Foreskin keratinocyte (primary cell): ENCODE measurements at places on chromosomes 12 and 14.
A peak's percentile ranks its signal among the peaks of the same experiment; 100 is the strongest.

DNA sequence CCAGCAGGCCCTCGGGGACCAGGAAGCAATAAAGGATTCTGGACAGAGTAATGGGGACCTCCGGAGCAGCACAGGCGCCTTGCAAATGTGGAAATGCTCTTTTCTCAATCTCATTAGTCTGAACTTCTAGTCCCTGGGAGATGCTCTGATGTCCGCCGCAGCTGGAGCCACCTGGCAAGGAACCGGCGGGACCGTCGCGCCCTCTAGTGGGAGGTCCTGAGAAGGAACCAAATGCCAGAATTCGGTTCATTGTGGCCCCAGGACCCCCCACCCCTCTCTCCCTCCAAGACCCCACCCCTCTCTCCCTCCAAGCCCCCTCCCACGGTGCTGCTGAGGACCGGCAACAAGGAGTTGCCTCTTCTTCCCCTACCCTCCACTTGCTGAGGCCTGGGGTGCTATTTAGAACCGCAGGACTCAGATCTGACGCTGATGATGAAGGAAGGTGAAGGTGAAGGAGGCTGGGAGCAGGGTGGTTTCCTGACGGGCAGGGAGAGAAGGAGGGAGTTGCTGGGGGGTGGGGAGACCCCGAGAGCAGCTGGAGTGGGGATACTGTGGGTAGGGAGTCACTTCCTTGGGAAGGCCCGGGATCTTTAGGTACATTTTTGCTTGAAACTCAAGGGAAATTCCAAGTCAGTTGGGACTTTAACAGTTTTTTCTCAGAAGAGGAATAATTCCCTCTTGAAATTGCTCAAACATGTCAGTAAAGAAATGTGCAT, 42.5 kb downstream of the SMIM41 start:
- peak; percentile 22 for DNase-seq

DNA sequence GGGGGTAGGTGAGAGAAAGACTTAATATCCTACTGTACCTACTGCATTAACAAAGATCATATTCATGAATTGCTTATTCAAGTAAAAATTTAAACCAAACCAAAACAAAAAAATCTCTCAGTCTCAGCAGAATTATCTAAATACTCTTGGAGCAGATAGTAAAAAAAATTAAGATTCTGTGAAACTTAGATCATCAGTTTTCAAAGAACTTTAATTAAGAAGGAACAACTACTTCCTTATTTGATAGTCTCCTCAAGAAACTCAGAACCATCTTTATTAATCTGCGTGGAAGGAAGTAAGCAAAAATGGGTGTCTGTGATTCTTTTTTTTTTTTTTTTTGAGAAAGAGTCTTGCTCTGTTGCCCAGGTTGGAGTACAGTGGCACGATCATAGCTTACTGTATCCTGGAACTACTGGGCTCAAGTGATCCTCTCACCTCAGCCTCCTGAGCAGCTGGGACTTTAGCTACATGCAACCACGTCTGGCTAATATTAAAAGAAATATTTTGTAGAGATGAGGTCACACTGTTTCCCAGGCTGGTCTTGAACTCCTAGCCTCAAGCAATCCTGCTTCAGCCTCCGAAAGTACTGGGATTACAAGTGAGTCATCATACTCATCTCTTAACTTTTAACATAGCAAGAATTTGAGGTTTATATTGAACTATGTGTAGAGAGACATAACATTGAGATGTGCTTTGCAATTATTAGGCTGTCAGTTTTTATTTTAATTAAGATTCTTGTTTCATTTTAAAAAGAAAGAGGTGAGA, 37.4 kb downstream of the GAS2L3 start:
- DNase-seq: peak; percentile 25

GRCh38 chr12:129440278-129440677, 463.5 kb downstream of the TMEM132D start:
- no peak for DNase-seq

DNA sequence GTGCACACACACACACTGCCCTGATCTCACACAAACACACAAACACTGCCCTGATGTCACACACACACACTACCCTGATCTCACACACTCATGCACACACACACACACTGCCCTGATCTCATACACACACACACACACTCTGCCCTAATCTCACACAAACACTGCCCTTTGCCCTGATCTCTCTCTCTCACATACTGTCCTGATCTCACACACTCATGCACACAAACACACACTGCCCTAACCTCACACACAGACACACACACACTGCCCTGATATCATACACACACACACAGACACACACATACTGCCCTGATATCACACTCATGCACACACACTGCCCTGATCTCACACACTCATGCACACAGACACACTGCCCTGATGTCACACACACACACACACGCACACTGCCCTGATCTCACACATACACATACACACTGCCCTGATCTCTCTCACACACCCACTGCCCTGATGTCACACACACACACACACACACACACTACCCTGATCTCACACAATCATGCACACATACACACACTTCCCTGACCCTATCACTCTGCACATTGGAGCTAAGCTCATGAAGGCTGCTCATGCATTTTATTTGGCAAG, 97.6 kb upstream of the DIO3 start:
- no peak for DNase-seq

DNA sequence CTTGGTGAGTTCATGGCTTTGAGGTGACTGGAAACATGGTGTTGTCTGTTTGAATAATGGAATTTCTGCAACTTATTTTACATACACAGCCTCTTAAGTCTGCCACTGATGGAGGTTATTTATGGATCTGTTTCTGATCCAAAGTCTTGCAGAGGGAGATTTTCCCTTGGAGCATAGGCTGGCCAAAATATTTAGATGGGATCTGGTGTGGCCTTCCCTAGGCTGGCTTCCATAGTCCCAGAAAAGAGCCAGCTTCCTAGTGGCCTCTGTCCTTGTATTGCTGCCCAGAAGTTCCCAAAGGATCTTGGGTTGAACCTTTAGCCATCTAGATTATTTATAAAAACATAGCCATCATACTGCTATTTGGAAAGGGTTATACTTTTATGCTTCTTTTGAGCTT, 491.1 kb upstream of the RGS6 start:
- no peak for DNase-seq

- DNase-seq: peak; percentile 11
Measured at GRCh38 chr12:9340422-9341259, 132.4 kb upstream of the PZP start.

DNA sequence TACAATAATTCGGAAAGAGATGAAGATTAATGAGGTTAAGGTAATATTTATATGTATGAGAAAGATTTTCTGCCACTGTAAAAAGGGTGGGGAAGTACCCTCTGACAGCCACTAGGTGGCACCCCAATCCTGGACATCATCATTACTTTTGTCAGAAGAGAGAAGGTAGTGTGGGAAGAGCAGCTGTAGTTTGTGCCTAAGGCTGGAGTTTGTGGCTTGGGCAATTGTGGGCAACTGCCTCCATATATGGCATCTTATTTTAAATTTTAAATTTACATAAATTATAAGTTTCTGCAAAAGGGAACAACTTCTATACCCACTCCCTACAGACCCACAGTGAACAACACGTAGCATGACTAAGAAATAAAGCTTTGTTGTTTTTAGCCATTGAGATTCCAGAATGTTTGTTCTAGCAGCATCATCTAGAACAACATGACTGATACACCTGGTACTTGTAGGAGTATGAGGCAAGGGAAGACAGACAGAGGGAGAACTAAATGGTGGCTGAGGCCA, 34.4 kb upstream of the SYCP3 start:
- peak; percentile 22 for DNase-seq
